ENCODE measurements at places on chromosomes 7 and 10. TPM values are rescaled to one million over a fixed set of nuclear protein-coding genes. Genes with fewer than 3 reads are reported as not detected.

DNA sequence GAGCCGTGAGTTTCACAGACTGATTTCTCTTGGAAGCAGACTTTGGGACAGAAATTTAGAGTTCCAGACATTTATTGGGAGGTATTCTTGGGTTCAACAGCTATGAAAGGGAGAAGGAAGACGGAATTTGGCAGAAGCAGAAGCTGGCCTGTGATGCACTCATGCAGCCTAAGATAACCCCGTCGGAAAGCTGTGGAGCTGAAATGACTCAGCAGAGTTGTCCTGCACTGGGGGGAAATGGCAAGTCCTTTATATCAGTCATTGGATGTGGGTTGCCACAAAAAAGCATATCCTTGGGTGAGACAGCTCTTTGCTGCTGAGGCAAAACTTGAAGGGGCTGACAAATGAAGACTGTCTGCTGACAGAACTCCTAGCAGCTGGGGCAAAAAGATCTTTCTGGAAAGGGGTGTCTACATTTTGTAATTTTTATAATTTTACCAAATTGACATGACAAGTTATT, 11.5 kb upstream of the MICU1 start:
- H3K4me3 ChIP-seq = no peak overlapping the region
- no peaks in the 10 kb centered on the region for H3K36me3 ChIP-seq
- peaks cover 9% of the 10 kb centered on the region for H3K4me1 ChIP-seq
- peak overlapping the region; percentile 66 for H3K27ac ChIP-seq

The PTF1A gene
- total RNA-seq = not detected

DNA sequence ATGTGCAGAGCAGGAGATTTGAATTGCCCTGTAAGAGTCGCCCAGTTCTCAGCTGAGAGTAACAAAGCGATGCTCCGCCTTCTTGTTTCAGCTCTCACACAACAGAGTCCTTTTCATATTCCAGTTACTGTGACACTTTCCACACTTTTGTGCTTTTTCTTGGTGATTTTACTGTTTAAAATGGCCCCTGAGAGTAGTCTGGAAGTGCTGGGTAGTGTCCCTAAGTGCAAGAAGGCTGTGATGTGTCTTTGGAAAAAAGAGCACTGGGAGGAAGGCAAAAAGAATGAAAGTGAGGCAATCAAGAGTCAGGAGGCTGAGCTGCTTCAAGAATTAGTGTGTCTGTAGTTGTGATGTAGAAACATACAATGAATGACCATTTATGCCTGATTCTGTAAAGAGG, 201.2 kb upstream of the SEMA3E start:
- no peaks in the 10 kb centered on the region for H3K36me3 ChIP-seq
- no peaks in the 10 kb centered on the region for H3K4me1 ChIP-seq
- DNase-seq = no peak
- no peaks in the 10 kb centered on the region for H3K27me3 ChIP-seq
- no peak overlapping the region for H3K4me3 ChIP-seq

The CAMK2B gene
- 98.0 TPM for total RNA-seq

DNA sequence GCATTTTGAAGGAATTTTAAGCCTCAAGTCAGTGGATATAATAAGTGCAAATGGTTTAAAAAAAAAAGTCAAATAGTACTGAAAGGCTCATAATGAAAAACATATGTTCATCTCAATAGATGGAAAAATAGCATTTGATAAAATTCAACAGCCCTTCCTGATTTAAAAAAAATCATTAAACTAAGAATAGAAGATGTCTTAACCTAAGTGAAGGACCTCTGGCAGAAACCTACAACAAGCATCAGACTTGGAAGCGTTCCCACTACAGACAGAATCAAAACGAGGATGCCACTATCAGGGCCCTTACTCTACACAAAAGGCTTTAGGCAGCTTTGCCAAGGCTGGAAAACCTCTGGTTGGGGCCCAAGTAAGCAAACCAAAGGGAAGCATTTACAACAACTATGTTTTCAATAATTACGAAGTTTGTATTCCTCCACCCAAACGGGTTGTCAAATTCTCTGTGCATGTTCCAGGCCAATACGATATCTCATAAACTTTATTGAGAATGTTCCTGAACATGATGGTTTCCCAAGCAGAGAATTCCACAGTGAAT, 45.1 kb downstream of the CYTH3 start:
- peak overlapping the region; percentile 82 for H3K27ac ChIP-seq
- DNase-seq = no peak
- H3K4me1 ChIP-seq = peaks cover 99% of the 10 kb centered on the region
- H3K4me3 ChIP-seq = no peak overlapping the region
- no peaks in the 10 kb centered on the region for H3K27me3 ChIP-seq

The TUBGCP2 gene
- total RNA-seq = 38.9 TPM

DNA sequence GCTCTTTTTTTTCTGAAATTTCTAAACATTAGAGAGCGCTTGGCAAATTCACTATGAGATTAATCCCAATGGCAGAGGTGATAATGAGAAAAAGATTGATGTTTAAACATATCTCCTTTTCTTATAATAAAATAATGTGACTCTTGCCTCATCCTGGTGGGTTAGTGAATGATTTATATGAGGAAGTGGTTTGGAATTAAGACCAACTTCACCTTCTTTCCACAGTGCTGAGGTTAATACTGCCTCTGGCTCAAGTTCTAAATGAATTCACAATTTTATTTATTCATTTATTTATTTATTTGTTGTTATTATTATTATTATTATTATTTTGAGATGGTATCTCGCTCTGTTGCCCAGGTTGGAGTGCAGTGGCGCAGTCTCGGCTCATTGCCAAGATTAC, 40.5 kb upstream of the ADO start:
- peak overlapping the region; percentile 85 for H3K27ac ChIP-seq
- H3K4me3 ChIP-seq = no peak overlapping the region
- H3K27me3 ChIP-seq = no peaks in the 10 kb centered on the region

GRCh38 chr10:17981766-17982380, 30.2 kb downstream of the SLC39A12 start:
- no peak overlapping the region for H3K4me3 ChIP-seq
- no peak overlapping the region for H3K27ac ChIP-seq
- no peak for DNase-seq
- H3K27me3 ChIP-seq = no peaks in the 10 kb centered on the region
- H3K4me1 ChIP-seq = no peaks in the 10 kb centered on the region

GRCh38 chr10:66833861-66834260, 92.0 kb upstream of the LRRTM3 start:
- H3K4me1 ChIP-seq = peaks cover 19% of the 10 kb centered on the region
- DNase-seq = no peak
- H3K27ac ChIP-seq = no peak overlapping the region

The NPY gene
- total RNA-seq = not detected

- no peak for DNase-seq
- H3K4me3 ChIP-seq = no peak overlapping the region
- no peak overlapping the region for H3K27ac ChIP-seq
- H3K4me1 ChIP-seq = peaks cover 23% of the 10 kb centered on the region
Observed at GRCh38 chr10:103720964-103721335, 134.4 kb downstream of the SH3PXD2A start.

GRCh38 chr10:100913470-100913865, 705 bp downstream of the SLF2 start:
- H3K4me1 ChIP-seq = peaks cover 61% of the 10 kb centered on the region
- peak overlapping the region; percentile 98 for H3K4me3 ChIP-seq
- no peaks in the 10 kb centered on the region for H3K27me3 ChIP-seq
- no peak for DNase-seq

GRCh38 chr7:6658618-6659345, 21.7 kb downstream of the ZNF316 start:
- peaks cover 2% of the 10 kb centered on the region for H3K27me3 ChIP-seq
- H3K4me3 ChIP-seq = no peak overlapping the region
- DNase-seq = no peak
- H3K36me3 ChIP-seq = peaks cover 20% of the 10 kb centered on the region
- H3K4me1 ChIP-seq = no peaks in the 10 kb centered on the region
- no peak overlapping the region for H3K27ac ChIP-seq

- peaks cover 30% of the 10 kb centered on the region for H3K4me1 ChIP-seq
- no peak overlapping the region for H3K27ac ChIP-seq
- no peaks in the 10 kb centered on the region for H3K27me3 ChIP-seq
Observed at GRCh38 chr7:141575164-141575563, 24.0 kb downstream of the AGK start.

The LRRC17 gene
- 2.3 TPM for total RNA-seq

The SLC26A5 gene
- not detected for total RNA-seq

- no peaks in the 10 kb centered on the region for H3K4me1 ChIP-seq
- H3K36me3 ChIP-seq = no peaks in the 10 kb centered on the region
- H3K27ac ChIP-seq = no peak overlapping the region
- no peak overlapping the region for H3K4me3 ChIP-seq
Observed at GRCh38 chr10:19491166-19491565, 325.1 kb upstream of the PLXDC2 start.

DNA sequence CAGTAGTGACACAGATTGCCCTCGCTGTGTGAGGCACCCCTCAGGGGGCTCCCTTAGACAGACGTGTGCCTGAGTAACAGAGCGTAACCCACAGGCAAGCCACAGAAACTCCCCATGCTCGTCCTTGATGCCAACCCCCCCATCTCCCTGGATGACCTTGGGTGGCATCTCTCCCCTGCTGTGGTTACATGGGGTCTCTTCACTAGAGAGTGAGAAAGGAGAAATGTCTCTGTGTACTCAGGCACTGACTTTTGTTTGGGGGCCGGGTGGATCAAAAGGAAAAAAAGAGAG, 1.1 kb upstream of the ASB10 start:
- H3K27me3 ChIP-seq = peaks cover 11% of the 10 kb centered on the region
- peaks cover 3% of the 10 kb centered on the region for H3K36me3 ChIP-seq
- H3K4me3 ChIP-seq = peak overlapping the region; percentile 69
- H3K27ac ChIP-seq = peak overlapping the region; percentile 96
- no peak for DNase-seq
- H3K4me1 ChIP-seq = peaks cover 21% of the 10 kb centered on the region

The CLRN3 gene
- not detected for total RNA-seq

DNA sequence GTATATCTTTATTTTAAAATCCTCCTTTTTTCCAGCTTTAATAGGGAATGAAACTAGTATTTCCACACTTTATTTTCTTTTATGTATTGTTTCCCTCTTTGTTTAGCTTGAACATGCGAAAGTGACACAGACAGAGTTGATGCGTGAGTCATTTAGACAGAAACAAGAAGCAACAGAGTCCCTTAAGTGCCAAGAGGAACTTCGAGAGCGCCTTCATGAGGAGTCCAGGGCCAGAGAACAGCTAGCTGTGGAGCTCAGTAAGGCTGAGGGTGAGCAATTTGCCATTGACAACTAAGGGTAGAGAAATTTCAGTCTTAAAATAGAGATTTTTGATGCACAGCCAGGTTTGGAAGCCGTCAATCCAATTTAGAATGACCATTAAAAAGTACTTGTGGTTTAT, 73.1 kb downstream of the CYP51A1 start:
- peaks cover 39% of the 10 kb centered on the region for H3K36me3 ChIP-seq
- DNase-seq = no peak
- H3K27me3 ChIP-seq = no peaks in the 10 kb centered on the region
- H3K4me1 ChIP-seq = peaks cover 58% of the 10 kb centered on the region

The TSPAN33 gene
- 9.7 TPM for total RNA-seq

- H3K4me1 ChIP-seq = peaks cover 74% of the 10 kb centered on the region
- no peak overlapping the region for H3K27ac ChIP-seq
- no peak overlapping the region for H3K4me3 ChIP-seq
- DNase-seq = no peak
- peaks cover 51% of the 10 kb centered on the region for H3K36me3 ChIP-seq
Observed at GRCh38 chr10:74076961-74077360, 73.7 kb downstream of the AP3M1 start.

Measured in left ventricle myocardium inferior (tissue), 1 donor.